ENCODE measurements at places on chromosomes 3 and 15. TPM values are rescaled to one million over a fixed set of nuclear protein-coding genes. Genes with fewer than 3 reads are reported as not detected.

DNA sequence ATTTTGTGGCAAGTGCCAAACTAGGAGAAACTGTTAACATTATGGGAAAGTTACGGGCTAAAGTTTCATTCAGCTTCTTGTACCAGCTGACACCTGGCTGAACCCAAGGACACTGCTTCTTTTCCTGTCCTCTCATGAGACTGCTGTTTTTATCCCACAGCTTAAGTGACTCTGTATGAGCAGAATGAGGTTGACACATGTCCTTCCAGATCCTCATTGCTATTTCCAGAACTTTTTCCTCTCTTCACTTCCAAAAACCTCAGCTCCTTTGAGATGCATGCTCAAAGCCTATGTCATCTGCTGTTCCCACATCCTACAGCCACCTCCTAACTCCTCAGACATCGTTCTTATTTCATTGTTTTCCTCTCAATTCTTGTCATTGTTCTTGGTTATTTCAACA, 183.6 kb downstream of the DCLK3 start:
- no peaks in the 10 kb centered on the region for H3K4me1 ChIP-seq
- no peak for DNase-seq
- peaks cover 15% of the 10 kb centered on the region for H3K36me3 ChIP-seq
- no peak overlapping the region for H3K27ac ChIP-seq

SCG3 gene
- total RNA-seq = 31.5 TPM

- no peak overlapping the region for H3K4me3 ChIP-seq
- H3K27ac ChIP-seq = peak overlapping the region; percentile 59
- H3K4me1 ChIP-seq = peaks cover 50% of the 10 kb centered on the region
- no peaks in the 10 kb centered on the region for H3K36me3 ChIP-seq
These were observed 18.7 kb downstream of the CACNA2D2 start for GRCh38 chr3:50484722-50485121.

- peaks cover 6% of the 10 kb centered on the region for H3K36me3 ChIP-seq
- no peak overlapping the region for H3K27ac ChIP-seq
- peak; percentile 17 for DNase-seq
- peaks cover 22% of the 10 kb centered on the region for H3K4me1 ChIP-seq
These were observed 512.6 kb upstream of the PPP2R3A start for GRCh38 chr3:135452881-135453280.

DNA sequence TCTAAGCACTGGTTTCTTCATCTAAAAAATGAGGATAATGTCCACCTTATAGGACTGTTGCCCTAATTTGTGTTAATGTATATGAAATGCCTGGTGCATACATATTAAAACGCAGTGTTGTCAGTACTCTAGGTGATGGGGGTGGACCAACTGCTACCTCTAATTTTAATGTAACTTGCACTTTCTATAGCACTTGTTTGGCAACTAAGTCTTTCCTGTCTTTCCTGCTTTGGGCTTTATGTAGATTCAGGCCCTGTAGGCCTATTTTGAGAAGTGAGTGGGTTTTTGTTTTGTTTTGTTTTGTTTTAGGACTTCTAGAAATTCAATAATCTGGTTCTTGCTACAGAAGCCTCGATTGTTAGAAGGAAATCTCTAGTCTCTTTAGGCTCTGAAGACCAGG, 21.2 kb downstream of the SLC7A14 start:
- H3K36me3 ChIP-seq = no peaks in the 10 kb centered on the region
- no peak overlapping the region for H3K27ac ChIP-seq
- H3K4me1 ChIP-seq = peaks cover 7% of the 10 kb centered on the region
- H3K4me3 ChIP-seq = no peak overlapping the region

PAK6 gene
- total RNA-seq = 8.7 TPM

NR2E3 gene
- 0.57 TPM for total RNA-seq

GRCh38 chr3:187072511-187072910, 66.8 kb downstream of the RPL39L start:
- no peak for DNase-seq
- H3K27me3 ChIP-seq = no peaks in the 10 kb centered on the region
- H3K27ac ChIP-seq = peak overlapping the region; percentile 42

DNA sequence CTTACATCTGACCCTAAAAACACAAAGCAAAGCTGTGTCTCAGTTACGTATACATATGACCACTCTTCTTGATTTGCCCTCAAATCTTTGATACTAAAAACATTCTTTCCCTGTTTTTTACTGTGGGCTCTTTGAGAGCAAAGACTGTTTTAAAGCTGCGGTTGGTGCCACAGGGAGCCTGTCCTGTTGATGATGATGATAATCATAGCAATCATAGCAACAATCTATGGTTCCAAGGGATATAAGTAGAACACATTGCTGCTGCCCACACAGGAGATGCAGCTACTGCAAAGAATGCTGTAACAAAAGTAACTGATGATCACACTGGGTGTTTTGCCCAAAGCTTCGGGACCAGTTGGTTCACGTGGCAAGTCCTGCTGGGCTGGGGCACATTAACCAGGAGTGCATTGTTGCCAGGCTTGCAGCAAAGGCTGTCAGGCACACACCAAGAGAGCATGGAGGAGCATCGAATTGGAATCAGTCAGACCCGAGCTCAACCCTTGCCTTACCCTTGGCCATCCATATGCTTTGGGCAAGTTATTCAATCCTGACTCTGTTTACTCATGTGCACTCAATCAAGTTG, 131.4 kb upstream of the EIF1B start:
- H3K4me3 ChIP-seq = no peak overlapping the region
- no peaks in the 10 kb centered on the region for H3K36me3 ChIP-seq
- H3K4me1 ChIP-seq = peaks cover 4% of the 10 kb centered on the region
- no peak for DNase-seq

DNA sequence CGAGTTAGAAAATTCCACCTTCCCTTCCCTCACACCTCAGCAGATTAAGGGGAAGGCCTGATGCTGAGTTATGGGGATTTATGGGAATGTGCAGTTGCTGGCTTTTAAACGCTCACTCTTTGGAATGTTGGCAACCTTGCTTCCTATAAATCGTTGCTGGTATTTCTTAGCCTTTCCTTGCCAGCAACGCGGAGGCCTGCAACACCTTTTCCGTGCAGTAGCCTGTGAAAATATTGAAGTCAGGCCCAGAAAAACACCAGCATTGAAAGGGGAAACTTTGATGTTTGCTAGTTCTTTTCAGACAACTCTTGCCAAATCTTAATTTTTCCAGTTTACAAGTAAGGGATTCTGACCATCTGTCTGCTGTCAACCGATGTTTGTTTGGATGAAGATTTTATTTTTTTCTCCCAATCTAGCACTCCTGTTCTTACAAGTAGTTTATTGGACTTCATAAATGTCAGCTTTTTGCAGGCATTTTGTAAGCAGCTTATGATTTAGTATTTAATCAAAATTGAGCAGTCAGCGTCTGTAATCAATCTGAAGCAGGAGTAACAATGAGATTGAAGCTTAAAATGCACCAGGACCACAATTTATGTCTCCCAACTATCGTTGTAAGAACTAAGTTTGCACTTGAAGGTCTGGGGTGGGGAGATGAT, 251.0 kb downstream of the RPLP1 start:
- H3K4me1 ChIP-seq = no peaks in the 10 kb centered on the region
- no peak overlapping the region for H3K27ac ChIP-seq
- H3K27me3 ChIP-seq = peaks cover 9% of the 10 kb centered on the region
- H3K36me3 ChIP-seq = peaks cover 14% of the 10 kb centered on the region
- DNase-seq = no peak

DNA sequence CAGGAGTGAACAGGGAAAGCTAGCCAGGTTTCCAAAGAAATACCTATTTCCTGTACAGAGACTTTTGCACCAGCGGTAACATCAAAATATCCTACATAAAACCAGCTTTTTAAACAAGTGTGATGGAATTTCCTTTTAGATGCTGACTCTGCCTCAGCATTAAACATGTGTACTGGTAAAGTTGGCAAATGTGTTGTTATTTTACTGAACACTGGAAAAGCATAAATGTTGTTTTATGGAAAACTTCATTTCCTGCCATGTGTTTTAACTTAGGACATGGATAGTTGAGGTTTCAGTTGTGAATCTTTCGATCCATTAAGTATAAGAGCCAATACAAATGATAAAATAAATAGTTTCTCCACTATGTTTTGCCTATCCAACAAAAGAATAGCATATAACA, 15.7 kb downstream of the OXNAD1 start:
- DNase-seq = no peak
- no peak overlapping the region for H3K4me3 ChIP-seq
- peaks cover 23% of the 10 kb centered on the region for H3K36me3 ChIP-seq

HPS3 gene
- 59.6 TPM for total RNA-seq

C15orf62 gene
- 0.72 TPM for total RNA-seq

- H3K4me1 ChIP-seq = peaks cover 54% of the 10 kb centered on the region
- peaks cover 44% of the 10 kb centered on the region for H3K27me3 ChIP-seq
- no peak overlapping the region for H3K4me3 ChIP-seq
These were observed 32.8 kb upstream of the ST3GAL6 start for GRCh38 chr3:98730338-98730737.

MASP1 gene
- 3.5 TPM for total RNA-seq

SCN11A gene
- total RNA-seq = 0.27 TPM

GRCh38 chr3:134594331-134594741, 56.5 kb downstream of the KY start:
- DNase-seq = no peak
- H3K4me1 ChIP-seq = peaks cover 3% of the 10 kb centered on the region
- H3K27me3 ChIP-seq = no peaks in the 10 kb centered on the region
- no peaks in the 10 kb centered on the region for H3K36me3 ChIP-seq
- no peak overlapping the region for H3K27ac ChIP-seq
- no peak overlapping the region for H3K4me3 ChIP-seq

DNA sequence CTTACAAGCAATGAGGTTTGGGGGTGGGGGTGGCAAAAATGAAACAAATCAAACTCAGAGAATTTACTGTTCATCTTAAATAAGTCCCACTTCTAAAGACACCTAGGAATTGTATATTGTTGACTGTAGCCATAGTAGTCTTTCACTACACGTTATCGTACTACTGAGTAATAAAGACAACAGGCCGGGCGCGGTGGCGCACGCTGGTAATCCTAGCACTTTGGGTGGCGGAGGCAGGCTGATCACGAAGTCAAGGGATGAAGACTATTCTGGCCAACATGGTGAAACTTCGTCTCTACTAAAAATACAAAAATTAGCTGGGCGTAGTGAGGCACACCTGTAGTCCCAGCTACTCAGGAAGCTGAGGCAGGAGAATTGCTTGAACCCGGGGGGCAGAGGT, 231.6 kb downstream of the CTNNB1 start:
- H3K27me3 ChIP-seq = no peaks in the 10 kb centered on the region
- H3K27ac ChIP-seq = no peak overlapping the region
- peaks cover 10% of the 10 kb centered on the region for H3K36me3 ChIP-seq
- no peak overlapping the region for H3K4me3 ChIP-seq
- no peak for DNase-seq

GRCh38 chr3:16067837-16068471, 106.5 kb upstream of the GALNT15 start:
- H3K27me3 ChIP-seq = no peaks in the 10 kb centered on the region
- H3K36me3 ChIP-seq = no peaks in the 10 kb centered on the region
- H3K4me1 ChIP-seq = no peaks in the 10 kb centered on the region

- H3K4me1 ChIP-seq = no peaks in the 10 kb centered on the region
- H3K27me3 ChIP-seq = peaks cover 3% of the 10 kb centered on the region
- no peak overlapping the region for H3K4me3 ChIP-seq
- no peak for DNase-seq
These were observed 50.0 kb downstream of the STRIT1 start for GRCh38 chr3:155243512-155243921.

SAXO2 gene
- 3.8 TPM for total RNA-seq

SLC6A11 gene
- total RNA-seq = 1.5 TPM

DNA sequence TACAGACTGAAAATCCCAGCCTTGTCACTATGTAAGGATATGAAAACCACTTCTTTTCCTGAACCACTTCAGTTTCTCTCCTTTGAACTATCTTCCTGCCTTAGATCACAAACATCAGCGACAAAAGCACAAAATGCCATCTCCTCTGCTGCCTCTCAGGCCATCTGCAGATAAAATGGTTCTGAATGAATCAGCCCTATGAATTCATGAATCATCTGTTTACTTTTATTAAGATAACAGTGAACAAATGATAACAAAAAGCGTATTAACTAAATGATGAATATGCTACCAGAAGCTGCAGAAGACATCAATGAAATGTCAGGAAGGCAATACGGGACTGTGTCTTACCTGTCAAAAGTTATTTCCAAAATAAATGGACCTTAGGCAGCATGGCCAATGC, 928.1 kb downstream of the ROBO1 start:
- H3K4me1 ChIP-seq = peaks cover 6% of the 10 kb centered on the region
- no peak overlapping the region for H3K4me3 ChIP-seq
- H3K36me3 ChIP-seq = no peaks in the 10 kb centered on the region
- no peaks in the 10 kb centered on the region for H3K27me3 ChIP-seq
- no peak for DNase-seq

- DNase-seq = no peak
- H3K4me1 ChIP-seq = peaks cover 21% of the 10 kb centered on the region
- no peak overlapping the region for H3K27ac ChIP-seq
- peaks cover 11% of the 10 kb centered on the region for H3K36me3 ChIP-seq
- H3K27me3 ChIP-seq = peaks cover 3% of the 10 kb centered on the region
- no peak overlapping the region for H3K4me3 ChIP-seq
These were observed 67.0 kb upstream of the CADPS start for GRCh38 chr3:62942227-62942626.

DNA sequence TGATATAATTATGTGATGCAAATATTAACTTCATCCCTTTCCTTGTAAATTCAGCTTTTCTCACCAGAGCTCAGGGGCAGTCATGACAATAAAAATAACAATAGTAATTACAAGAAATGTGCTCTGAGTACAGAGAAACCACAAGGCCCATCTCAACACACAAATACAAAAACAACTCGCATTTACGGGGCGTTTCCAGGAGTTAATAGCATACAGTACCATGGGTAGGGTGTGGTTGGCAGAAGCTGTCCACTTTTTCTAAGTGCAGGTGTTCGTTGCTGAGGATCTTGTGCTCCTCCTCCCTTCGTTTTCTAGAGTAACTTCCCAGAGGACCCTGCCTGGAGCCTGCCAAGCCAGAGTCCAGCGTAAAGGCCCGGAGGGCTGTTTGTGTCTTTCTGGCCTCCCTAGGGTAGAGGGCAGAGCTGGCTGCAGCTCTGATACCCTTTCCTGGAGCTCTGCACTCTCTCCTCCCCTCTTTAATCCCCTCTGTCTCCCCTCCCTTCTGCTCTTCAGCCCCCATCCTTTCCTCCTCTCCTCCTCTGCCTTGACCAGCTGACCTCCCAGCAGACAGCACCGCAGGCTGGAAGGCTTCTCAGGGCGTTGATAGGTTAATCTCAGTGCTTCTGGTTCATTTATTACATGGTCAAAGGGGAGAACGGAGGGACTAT, 11.4 kb downstream of the SEMA3G start:
- H3K4me1 ChIP-seq = peaks cover 8% of the 10 kb centered on the region
- DNase-seq = no peak
- no peaks in the 10 kb centered on the region for H3K27me3 ChIP-seq
- H3K27ac ChIP-seq = no peak overlapping the region
- H3K36me3 ChIP-seq = no peaks in the 10 kb centered on the region
- H3K4me3 ChIP-seq = no peak overlapping the region

DNA sequence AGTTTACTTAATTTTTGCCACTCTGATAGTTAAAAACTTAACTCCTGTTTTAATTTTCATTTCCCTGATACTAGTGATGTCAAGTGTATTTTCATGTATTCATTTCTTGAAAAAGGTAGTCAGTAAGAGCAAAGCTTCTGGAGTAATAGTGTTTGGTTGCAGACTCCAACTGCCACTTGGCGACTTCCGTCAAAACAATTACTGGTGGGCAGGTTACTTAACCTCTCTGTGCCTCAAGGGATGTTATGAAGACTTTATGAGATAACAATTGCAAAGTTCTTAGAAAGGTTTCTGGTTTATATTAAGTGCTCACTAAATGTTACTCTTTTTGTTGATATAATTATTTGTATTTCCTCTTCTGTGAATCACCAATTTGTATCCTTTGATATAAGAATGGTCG, 129.7 kb downstream of the NFKBIZ start:
- DNase-seq = no peak
- H3K4me3 ChIP-seq = no peak overlapping the region
- no peaks in the 10 kb centered on the region for H3K36me3 ChIP-seq
- H3K27me3 ChIP-seq = peaks cover 17% of the 10 kb centered on the region
- peaks cover 15% of the 10 kb centered on the region for H3K4me1 ChIP-seq

GOLGA6L4 gene
- 3.5 TPM for total RNA-seq

- peaks cover 23% of the 10 kb centered on the region for H3K4me1 ChIP-seq
- DNase-seq = no peak
- no peaks in the 10 kb centered on the region for H3K36me3 ChIP-seq
These were observed 3.4 kb upstream of the CPOX start for GRCh38 chr3:98596541-98597500.

All from WTC11 (cell line).